ENCODE measurements at places on chromosomes 12 and 14.

- DNase-seq = no peak
Measured at GRCh38 chr12:44574586-44574985, 301.5 kb downstream of the NELL2 start.

- DNase-seq = no peak
Measured at GRCh38 chr12:121223292-121224285, 13.7 kb downstream of the P2RX4 start.

GRCh38 chr12:51323317-51323960, 535 bp downstream of the BIN2 start:
- DNase-seq = no peak

GRCh38 chr14:63761351-63762117, 33.7 kb upstream of the SGPP1 start:
- DNase-seq = no peak

DNA sequence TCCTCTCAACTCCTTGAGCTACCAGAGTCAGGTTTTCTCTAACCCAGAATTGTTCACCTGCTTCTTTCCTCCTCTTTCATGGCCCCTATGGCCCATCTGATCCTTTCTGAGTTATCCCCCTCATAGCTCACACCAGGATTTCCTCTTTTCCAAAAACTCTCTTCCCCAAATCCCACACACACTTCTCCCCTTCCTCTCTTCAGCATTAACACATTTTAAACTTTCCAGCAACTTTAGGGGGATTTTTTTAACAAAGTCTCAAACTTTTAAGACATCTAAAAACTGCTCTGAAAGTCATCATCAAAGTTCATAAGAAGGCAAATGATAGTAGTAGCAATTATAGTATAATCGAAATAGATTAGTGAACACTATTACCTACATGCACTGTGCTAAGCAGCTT, 7.9 kb downstream of the OR10P1 start:
- no peak for DNase-seq

DNA sequence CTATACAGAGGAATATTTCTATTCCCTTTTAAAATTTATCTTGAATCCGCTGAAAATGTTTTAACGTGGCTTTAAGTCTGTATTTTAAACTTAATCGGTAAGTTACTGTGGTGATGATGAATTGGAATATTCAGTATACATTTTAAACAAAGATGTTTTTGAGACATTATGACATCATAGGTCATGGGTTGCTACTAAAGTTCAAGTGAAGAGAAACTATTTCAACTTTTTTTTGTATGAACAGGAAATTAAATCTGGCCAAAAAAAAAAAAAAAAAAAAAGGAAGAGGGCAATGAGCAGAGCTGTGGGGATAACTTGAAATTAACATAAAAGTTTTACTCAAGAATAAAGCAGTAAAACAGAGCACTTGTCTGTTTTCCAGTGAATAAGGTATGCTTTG, 109.0 kb downstream of the PLEKHA5 start:
- no peak for DNase-seq

DNA sequence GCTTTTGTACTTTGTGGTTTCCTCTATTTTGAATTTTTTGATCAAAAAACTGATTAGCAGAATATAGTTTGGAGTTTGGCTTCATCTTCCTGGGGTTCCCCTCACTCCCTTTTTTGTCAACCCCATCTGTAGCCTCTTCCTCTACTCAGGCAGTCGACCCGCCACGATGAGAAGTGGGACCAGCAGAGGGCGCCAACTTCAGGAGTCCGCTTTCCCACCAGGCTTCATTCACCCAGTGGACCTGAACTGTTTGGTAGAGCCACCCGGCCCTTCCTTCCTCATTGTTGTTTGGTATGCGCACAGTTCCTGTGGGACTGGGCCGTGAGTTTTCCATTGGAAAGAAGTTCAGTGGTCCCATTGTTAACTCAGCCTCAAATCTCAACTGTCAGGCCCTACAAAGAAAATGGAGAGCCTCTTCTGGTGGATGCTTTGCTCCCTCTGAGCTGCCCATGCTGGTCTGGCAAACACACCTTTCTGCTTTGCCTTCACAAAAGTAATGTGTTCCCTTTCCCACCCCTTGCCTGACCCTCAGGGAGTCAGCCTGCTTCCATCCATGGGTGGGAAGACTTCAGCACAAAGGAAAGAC, 21.7 kb downstream of the TMBIM6 start:
- DNase-seq = peak; percentile 9

DNA sequence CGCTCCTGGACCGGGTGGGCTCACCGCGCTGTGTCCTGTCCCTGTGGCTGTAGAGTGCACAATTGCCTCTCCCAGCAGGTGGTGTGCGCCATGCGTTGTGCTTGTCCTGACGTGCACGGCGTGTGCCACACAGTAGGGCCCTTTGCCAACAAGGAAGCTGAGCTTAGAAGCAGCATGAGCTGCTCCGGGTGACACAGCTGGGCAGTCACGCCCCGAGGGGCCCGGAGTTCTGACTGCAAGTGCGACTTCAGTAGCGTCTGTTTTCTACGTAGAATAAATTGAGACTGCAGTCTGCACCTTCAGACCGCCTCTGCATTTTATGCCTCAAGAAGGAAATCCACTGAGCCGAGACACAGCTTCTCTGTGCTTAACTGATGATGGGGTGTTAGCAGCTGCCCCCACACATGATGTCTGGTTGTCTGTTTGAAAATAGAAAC, 81.6 kb downstream of the ADGRD1 start:
- peak; percentile 28 for DNase-seq

- DNase-seq = no peak
Measured at GRCh38 chr12:25417071-25417470, 136.0 kb downstream of the LMNTD1 start.

- DNase-seq = no peak
Measured at GRCh38 chr12:57891542-57892228, 45.2 kb upstream of the CTDSP2 start.

DNA sequence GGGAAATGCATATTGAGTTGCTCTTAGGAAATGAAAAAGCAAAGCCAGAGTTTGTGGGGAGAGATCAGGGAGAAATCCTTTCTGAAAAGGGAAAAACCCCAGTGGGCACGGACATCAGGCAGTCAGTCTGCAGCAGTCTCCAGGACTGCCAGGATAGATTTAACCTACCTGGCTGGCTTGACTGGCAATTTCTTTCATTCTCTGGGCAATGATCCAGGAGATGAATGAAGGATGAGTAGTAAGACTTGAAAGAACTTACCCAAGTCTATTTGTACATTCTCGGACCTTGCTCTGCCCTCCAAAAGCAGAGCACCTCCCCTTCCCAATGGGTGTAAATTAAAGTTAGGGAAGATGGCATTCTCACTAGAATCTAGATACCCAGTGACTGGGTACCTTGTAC, 42.9 kb downstream of the CMAS start:
- no peak for DNase-seq

GRCh38 chr12:52239767-52240166, 6.7 kb downstream of the KRT7 start:
- no peak for DNase-seq

- no peak for DNase-seq
Measured at GRCh38 chr12:90124914-90125313, 416.3 kb upstream of the ATP2B1 start.

DNA sequence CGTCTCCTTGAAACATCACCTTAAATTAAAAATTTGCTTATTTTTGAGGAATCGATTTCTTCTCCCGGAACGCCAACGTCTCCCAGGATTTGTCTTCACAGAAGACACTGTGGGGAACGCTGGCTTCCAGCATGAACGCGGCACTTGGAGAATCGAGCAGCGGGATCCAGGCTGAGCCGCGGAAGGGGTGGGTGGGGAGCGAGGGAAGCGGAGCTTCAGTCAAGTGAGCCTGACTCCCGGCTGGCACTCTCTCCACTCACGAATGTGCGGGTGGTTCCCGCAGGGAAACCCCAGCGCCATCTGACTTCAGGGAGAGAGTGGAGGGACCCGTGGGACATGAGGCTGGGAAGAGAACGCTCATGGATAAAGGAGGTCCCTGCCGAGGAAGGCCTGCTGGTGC, 506.0 kb upstream of the TMEM132C start:
- DNase-seq = no peak

- peak; percentile 54 for DNase-seq
Measured at GRCh38 chr14:78197051-78197450, 26.9 kb downstream of the NRXN3 start.

GRCh38 chr12:48192861-48193260, 9.4 kb downstream of the CCDC184 start:
- DNase-seq = no peak

DNA sequence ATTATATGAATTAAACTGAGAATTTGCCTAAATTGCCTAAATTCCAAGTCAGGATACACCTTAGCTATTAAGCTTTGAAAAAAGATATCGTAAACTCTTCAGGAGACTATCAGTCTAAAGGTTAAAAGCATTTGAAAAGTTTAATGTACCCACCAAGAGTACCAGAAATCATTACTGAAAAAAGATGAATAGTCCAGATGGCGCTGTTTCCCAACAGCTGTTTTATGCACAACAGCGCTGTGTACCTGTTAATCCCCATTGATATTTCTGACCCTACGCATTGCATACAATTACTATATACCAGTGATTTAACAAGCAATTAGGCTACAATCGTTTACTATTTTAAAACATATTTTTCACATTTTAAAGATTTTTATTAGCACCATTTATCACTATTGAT, 185.0 kb downstream of the PLCZ1 start:
- no peak for DNase-seq

GRCh38 chr14:24132976-24133375, 2.5 kb downstream of the FITM1 start:
- DNase-seq = no peak

DNA sequence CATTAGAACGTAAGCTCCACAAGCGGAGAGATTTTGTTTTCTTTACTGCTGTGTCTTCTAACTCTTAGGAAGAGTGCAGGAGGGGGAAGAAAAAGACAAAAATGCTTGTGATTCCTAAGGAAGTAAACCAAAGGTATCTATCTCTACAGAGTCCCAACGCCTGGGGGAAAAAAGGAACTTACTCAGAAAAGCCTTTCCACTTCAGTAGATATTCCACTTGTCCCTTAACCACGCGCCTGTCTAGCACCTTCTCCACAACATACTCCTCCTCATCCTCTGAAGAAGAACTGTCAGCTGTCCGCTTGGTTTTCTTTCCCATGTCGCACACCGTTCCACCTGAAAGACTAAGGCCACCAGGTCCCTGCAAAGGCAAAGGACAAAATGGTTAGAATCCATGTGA, 22.6 kb downstream of the CBX5 start:
- DNase-seq = no peak

- no peak for DNase-seq
Measured at GRCh38 chr12:58711974-58712373, 208.3 kb downstream of the LRIG3 start.

DNA sequence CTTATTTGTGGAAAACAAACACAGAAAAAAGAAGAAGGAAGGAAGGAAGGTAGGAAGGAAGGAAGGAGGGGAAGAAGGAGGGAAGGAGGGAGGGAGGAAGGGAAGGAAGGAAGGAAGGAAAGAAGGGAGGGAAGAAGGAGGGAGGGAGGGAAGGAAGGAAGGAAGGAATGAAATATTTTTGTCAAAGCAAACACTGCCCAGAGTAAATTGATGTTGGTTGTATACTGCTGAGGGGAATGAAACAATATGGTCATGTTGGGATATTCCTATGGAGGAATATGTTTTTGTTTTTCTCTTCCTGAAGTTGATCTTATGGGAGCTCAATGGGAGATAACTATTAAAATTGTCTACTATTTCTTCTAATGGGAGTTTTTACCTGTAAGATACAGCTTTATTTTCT, 717.5 kb upstream of the LRFN5 start:
- no peak for DNase-seq

- DNase-seq = no peak
Measured at GRCh38 chr12:125064492-125064891, 743 bp upstream of the AACS start.

GRCh38 chr12:96359328-96359727, 40.9 kb downstream of the CDK17 start:
- DNase-seq = peak; percentile 11

- DNase-seq = no peak
Measured at GRCh38 chr14:77003960-77004710, 24.4 kb downstream of the IRF2BPL start.

DNA sequence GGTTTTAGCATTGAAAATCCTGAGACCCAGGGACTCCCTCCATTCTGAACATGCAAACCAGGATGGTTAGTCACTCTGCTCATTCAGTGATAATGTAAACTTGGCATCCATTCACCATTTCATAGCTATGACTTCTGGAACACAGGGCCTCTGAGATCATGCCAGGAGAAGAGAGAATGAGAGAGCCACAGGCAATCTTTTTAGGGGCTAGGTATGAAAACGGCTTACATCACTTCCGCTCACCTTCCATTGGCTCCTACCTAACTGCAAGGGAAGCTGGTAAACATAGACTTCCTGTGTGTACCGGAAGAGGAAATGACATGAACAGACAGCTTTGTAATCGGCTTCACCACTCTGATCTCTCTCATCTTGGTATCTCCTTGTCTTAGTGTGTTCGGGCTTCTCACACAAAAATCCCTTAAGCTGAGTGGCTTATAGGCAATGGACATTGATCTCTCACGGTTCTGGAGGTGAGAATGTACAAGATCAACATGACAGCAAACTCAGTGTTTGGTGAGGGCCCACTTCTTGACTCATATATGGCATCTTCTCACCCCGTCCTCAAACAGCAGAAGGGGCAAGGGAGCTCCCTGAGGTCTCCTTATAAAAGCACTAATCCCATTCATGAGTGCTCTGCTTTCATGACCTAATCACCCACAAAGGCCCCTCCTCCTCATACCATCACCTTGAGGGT, 465.9 kb upstream of the TBX3 start:
- DNase-seq = no peak

DNA sequence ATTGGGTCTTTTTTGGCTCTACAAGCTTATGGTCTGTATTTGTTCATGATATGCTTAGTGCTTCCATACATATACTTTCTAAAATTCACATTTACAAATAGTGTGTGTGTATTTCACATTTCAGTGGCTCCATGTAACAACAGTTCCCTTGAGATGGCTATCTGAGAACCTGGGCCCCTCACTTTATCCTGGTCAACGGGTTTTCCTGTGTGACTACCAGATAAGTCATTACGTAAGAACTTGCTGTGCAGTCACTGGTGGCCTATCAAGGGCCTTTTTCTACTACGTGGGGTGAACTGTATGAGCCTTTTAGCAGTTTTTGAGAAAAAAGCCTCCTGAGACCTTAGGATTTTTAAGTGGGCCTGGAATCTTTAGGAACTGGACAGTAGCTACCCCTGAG, 454.1 kb downstream of the PCNX1 start:
- no peak for DNase-seq

DNA sequence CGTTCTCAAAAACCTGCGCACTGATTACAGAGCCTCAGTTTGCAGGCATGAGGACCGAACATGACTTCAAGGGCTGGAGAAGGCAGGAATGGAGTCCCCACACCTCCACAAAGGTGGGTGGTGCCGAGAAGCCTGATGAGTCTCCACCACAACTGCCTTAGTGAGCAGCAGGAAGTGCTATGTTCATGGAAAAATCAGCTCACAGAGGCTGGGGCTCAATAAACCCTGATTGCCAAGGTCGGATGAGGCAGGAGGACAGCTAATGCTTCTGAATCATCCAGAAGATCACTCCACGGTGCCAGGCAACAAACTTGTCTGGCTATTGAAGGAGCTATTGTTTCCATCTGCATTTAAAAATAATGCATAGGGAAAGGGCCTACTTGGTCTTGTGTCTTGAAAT, 31.1 kb downstream of the APPL2 start:
- DNase-seq = no peak

GRCh38 chr12:90017316-90017715, 308.7 kb upstream of the ATP2B1 start:
- no peak for DNase-seq
